G401 (cell line): ENCODE measurements at places on chromosomes 12 and 14. TPM values are rescaled to one million over a fixed set of nuclear protein-coding genes. Genes with fewer than 3 reads are reported as not detected.
A peak's percentile ranks its signal among the peaks of the same experiment; 100 is the strongest.

DNA sequence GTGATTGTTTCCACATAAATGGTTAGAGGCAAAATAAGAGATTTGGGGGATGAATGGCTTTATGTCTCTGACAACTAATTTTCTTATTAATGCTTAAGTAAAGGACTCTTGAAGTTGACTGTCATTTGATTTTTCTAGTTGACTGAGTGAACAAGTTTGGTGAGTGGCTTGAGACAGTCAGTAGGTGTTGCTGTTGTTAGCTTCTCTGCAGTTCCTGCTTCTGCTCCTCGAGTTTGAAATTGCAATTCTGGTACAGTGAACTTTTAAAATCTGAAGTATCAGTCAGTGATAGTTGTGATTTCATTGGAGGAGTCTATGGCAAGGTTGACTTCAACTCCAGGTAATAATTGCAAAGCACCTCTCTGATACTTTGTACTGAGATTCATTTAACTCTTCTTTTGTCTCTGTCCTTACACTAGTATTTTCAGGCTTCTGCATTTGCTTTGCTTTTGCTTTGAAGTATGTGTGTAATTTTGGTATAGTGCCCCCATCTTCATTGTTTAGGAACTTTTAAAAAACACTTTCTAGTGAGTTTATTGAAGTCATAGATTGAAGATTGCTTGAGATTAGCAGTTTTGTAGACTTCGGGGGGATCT, 415.5 kb downstream of the PCNX1 start:
- DNase-seq: peak; percentile 73

DNA sequence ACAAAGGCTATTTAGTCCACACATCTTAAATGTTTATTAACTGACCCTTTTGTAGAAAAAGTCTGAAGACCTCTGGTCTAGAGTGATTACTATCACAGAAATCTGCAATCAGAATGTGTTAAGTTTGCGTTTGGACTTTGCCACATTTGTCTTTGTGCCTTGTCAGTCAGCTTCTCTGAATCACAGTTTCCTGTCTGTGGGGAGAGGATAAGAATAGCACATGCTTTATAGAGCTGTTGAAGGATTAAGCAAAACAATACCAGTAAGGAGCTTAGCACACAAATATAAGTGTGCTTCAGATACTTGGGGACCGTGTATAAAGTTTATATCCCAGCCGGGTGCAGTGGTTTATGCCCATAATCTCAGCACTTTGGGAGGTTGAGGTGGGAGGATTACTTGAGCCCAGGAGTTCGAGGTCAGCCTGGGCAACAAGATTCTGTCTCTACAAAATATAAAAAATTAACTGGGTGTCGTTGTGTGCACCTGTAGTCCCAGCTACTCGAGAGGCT, 63.0 kb upstream of the BTG1 start:
- no peak for DNase-seq

DNA sequence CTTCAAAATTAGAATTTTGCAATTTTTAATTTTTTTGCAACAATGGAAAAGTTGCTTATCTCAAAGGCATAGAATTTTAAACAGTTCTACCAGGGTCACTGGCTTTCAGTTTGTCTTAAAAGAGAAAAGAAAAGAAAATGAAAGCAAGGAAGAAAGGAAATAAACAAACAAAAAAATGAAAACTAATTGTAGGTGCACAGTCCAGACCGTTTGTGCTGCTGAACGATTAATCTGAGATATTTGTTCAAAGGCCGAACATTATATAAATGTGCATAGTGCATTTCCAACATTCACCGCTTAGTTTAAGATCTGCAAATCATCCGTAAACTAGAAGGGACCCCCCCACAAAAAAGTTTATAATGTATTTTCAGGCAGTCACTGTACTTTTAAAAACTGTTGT, 5.5 kb upstream of the OTX2 start:
- DNase-seq: no peak

- no peak for DNase-seq
These were observed 62.4 kb downstream of the PPM1A start for GRCh38 chr14:60311417-60311816.

Gene CLEC1A
- not detected in 2 replicates for total RNA-seq

- DNase-seq: no peak
These were observed 1.6 kb upstream of the ACTR6 start for GRCh38 chr12:100199023-100199346.

Gene FGF6
- not detected in 2 replicates for total RNA-seq

GRCh38 chr14:55276736-55277135, 5.5 kb downstream of the FBXO34 start:
- no peak for DNase-seq

Gene SLC5A8
- not detected in 2 replicates for total RNA-seq

Gene LTBP2
- 30.0 and 33.4 TPM in 2 replicates for total RNA-seq

DNA sequence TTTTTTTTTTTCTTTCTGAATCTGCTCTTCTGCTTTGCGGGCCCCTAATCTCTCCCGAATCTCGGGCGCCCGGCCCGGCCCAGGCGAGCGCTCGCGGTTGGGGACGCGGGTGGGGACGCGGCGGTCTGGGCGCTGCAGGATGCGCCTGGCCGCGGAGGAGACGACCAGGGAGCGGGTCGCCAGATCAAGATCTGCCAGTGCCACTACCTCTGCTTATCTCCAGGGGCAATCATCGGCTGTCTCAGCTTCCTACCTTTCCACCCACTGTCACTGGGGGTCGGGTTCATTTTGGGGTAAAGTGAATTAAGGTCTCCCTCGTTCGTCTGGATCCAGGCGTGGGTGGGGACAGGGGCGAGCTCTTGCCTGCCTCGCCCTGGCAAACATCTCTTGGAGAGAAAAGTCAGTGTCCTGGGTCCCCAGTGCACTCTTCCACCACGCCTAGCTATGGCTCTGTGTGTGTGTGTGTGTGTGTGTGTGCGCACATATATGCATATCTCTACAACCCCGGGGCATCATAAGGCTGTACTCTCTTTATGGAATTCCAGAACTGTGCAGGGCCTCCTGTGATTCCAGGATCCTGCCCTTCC, 422.3 kb downstream of the VRK1 start:
- no peak for DNase-seq

DNA sequence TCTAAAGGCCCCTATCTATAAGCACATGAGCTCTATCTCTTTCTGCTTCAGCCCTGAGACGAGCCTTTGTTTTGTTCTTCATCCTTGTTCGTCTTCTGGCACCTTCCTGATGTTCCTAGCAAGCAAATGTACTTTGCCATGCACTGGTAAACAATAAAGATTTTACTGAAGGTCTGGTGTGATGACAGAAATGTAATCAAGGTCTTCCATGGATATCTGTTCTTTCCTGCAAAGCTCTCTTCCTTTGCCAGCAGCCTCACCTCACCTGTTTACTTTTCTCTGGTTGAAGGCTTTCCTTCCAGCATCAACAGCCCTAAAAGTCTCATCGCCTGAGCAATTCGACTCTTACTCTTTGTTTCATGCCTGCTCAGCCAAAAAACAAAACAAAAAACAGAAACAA, 330.3 kb downstream of the PCNX1 start:
- no peak for DNase-seq

Gene CHGA
- total RNA-seq: 0.24 TPM in 1 of 2 replicates, not detected in the other

Gene KRT6A
- total RNA-seq: not detected in 2 replicates

DNA sequence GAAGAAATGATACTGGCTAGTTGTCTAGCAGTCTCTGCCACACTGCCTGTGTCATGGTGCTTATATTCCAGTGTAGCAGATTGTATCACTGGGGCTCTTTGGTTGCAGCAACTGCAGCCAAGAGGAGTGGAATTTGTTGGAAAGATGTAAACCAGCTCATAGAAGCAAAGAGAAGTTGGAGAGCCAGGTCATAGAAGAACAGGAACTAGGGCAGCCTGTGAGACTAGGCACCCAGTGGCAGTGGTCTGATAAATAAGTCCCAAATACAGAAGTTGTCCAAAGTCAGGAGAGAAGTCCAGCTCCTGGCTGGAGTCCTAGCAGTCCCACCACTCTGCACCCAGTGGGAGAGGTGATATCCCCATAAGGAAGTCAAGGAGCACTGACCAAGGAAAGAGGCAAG, 172.5 kb upstream of the ARID2 start:
- DNase-seq: no peak

GRCh38 chr14:22487941-22488340, 101.1 kb downstream of the DAD1 start:
- no peak for DNase-seq

- no peak for DNase-seq
These were observed 126.4 kb downstream of the ATP23 start for GRCh38 chr12:58067610-58068387.

Gene IGF1
- not detected in 2 replicates for total RNA-seq

- peak; percentile 52 for DNase-seq
These were observed 127.4 kb downstream of the KTN1 start for GRCh38 chr14:55707365-55707804.

Gene COX8C
- not detected in 2 replicates for total RNA-seq

Gene PMCH
- total RNA-seq: not detected in 2 replicates
